ENCODE measurements at places on chromosomes 2 and 18.
A peak's percentile ranks its signal among the peaks of the same experiment; 100 is the strongest.

DNA sequence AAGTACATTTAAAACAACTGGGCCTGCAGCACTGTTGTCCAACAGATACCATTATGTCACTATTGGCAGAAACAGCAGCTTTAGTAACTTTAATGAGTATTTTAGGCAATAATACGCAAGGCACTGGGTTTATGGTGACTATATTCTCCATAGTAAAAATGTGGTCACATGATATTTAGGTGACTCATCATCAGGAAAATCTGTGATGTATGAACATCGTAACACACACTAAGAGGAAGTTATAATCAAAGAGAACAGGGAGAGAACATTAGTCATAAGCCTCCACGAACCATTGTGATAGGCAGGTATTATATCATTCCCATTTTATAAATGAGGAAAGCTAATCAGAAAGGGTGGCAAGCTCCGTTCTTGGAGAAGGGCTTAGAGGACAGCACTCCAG, 36.9 kb downstream of the RAPH1 start:
- DNase-seq, result no peak

GRCh38 chr18:37535968-37536367, 29.6 kb downstream of the CELF4 start:
- DNase-seq, result no peak

- DNase-seq, result peak; percentile 56
Measured at GRCh38 chr2:28391564-28392296, 928 bp upstream of the FOSL2 start.

GRCh38 chr18:77249569-77250500, at the start of gene GALR1:
TSS of gene GALR1 (plus strand) at chr18:77249848. CDS start at chr18:77250549, 701 bp downstream.
- DNase-seq, result no peak

- DNase-seq, result no peak
Measured at GRCh38 chr2:152564754-152565551, 152.3 kb downstream of the PRPF40A start.

GRCh38 chr2:3319745-3320566, 57.7 kb downstream of the EIPR1 start:
- no peak for DNase-seq

GRCh38 chr2:232523682-232524597, 2.0 kb upstream of the CHRND start:
- no peak for DNase-seq

- no peak for DNase-seq
Measured at GRCh38 chr2:123777116-123777515, 248.0 kb upstream of the CNTNAP5 start.

DNA sequence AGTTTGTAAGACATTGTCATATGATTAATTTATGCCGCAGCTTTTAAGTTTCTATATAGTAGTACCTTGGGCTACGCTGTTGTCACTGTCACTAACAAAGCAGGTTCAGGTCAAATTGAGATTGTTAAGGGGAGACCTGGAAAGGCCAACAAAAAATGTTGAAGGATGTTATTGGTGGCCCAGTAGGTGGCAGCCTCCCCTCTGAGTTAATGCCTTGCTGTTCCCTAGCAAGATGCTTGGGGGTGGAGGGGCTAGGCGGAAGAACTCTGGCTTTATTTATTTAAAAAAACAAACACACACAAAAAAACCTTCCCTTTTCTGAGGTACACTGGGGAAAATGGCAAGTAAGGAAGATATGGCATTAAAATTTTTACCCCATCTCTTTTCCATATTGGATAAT, 128.3 kb upstream of the ATP5MC3 start:
- no peak for DNase-seq

DNA sequence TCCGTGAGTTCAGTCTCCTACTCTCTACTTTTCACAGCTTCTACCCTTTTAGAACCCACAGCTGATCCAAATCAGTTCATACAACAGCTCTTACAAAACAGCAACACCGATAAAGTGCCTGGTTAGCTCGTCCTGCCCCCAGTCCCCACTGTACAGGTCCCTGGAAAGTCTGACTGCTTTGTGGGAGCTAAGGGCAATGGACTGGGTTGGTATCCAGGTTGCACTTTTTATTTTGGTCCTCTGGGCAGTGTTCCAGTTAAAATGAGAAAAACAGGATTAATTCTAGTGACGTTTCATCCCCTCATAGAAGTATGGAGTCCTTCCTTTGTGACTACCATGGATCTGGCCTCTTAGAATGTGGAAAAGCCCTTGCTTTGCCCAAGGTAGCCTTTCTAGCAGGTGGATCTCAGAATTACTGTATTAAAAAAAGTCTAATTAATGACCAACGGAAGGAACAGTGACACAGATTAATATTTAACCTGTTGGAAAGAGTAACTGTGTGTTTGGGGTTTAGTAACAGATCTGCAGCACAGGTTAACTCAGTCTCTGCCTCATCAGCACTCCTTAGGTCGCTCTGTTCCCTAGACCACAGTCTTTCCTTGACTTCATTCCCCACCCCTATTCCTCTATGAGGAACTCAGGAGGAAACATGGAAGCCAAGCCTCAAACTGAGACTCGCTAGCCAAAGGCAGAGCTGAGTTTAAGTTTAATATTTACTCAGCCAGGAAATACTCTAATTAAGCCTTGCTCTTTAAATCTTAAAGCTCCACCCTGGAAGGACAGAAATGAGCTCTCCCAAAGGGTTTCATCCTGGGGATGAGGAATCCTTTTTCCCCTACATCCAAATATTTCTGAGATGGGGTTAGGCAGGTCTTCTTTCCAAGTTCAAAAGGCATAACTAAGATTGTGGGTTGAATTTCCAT, 52.8 kb upstream of the ITGA6 start:
- DNase-seq, result no peak

Measured in stimulated activated CD8-positive, alpha-beta memory T cell treated with anti-CD3 and anti-CD28 coated beads, Interleukin-4, amount 100 ng/mL, for 4 hours (primary cell).